ENCODE measurements at places on chromosomes 2 and 18.
A peak's percentile ranks its signal among the peaks of the same experiment; 100 is the strongest.

DNA sequence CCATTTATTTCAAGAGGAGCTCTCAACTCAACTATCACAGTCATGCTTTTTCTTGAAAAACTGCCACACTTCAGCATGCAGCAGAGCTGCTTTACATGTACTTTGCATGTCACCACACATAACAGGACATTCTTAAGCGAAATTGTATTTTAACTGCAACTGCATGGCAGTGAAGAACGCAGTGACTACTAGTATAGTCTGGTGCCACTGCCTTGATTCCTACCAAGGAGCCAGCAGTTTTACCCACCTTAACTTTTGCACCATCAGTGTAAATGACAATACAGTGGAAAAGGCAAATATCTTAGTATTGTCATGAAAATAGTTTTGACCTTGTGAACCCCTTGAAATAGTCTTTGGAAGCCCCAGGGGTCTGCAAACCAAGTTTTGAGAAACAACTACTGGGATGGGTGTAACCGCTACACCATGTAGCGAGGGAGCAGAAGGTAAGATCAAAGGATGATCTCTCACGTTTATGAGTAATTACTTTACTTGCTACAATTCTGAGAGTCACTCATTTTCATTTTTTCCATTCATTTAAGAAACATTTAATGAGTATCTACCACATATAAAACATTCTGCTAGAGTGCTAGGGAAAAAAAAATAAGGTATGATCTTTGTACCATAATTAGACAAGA, 32.3 kb upstream of the MPP4 start:
- no peak for DNase-seq

DNA sequence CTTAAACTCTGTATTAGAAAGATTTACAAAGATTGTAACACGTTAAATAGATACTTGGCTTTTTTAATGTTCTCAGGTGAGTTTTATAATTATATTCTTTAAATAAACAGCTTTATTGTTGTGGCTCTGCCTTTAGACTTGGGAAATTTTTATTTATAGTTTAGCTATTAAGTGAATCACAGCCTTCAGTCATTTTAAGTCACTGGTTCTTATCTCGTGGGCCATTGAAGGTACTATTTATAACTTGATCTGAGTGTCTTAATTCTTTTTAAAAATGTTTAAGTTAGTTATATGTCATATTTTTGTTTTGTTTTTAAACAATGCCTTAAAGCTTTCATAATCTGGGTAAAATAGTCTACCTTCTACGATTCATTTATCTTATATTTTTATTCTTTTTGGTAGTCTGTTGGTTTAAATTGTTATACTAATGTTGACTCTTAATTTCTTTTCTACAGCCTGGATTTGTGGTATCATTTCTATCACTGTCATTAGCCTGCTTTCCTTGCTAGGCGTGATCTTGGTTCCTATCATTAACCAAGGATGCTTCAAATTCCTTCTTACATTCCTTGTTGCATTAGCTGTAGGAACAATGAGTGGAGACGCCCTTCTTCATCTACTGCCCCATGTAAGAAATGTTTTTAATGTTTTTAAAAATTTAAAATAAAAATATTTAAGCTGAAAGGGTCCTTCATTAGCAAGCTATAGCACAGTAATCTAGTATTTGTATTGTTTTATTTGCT, 49.3 kb downstream of the SLC39A10 start:
- DNase-seq: no peak

DNA sequence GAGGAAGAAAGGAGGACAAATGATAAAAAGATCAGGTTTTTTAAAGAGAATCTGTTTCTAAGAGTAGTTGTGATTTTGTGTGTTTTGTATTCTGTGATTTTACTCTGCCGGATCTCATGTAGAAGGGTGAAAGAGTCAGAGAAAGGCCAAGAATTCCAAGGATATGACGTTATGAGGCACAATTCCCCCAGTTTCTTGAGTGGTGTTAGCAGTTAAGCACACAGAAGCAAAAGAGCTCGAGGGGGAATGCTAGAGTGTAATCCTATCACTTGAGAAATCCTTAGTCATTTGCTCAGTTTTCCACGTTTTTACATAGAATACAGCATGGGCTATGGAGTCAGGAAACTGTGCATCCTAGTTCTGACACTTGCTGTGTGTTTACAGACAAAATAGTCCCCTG, 34.8 kb downstream of the METTL4 start:
- DNase-seq: no peak

DNA sequence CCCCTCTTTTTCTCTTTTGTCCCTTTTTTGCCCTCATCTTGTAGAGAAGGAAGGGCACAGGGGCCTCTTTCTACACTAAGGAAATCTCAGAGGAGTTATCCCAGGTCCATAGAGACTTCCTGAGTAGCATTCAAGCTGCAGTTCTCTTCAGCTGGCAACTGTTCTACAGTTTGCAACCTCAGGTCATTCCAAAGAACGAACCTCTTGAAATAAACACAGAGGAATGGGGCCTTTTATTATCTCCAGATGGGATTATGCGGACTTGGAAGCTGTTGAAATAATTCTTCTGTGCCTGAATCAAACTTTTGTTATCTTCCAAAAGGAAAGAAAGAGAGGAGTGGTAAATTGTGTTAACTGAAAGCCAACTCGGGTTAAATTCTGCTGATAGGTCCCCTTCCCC, 31.0 kb upstream of the NFE2L2 start:
- no peak for DNase-seq

DNA sequence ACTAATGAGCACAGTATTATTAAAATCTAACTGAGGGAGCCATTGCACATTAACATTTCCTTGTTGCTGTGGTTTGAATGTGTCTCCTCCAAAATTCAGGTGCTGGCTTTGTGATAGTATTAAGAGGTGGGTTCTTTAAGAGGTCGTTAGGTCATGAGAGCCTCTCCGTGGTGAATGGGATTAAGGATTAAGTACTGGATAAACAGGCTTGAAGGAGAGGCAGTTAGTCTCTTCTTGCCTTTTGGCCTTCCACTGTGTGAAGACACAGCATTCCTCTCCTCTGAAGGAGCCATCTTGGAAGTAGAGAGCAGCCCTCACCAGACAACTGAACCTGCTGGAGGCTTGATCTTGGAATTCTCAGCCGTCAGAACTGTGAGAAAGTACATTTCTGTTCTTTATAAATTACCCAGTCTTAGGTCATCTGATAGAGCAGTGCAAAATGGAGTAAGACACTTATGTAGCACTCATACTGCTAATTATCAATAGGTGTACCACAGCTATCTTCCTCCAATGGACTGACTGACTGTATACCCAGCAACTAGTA, 182.7 kb downstream of the MYO3B start:
- no peak for DNase-seq

DNA sequence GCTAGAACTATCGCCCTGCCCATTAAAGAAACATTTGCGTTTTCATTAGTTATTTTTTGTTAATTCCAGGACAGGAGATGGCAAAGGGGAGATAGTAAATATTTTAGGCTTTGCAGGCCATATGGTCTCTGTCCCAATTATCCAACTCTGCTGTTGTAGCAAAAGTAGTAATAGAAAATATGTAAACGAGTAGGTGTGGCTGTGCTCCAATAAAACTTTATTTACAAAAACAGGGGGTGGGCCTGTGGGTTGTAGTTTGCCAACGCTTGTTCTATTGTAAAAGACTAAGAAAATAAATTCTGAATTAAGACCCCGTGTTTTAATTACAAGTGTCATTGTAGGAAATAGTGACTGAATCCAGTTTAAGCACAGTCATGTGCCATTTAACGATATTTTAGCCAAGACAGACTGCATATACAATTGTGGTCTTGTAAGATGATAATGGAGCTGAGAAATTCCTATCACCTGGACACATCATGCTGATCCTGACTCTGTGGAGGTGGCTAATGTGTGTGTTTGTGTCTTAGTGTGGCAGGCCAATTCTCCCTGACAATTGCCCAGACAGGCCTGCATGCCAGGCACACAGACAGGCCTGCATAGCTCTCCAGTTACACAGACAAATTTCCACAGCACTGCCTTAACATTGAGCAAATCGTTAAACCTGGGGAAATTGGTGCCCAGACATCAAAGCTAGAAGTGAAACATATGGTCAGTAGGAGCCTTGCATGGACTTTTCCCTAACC, 76.4 kb downstream of the SKA1 start:
- no peak for DNase-seq

DNA sequence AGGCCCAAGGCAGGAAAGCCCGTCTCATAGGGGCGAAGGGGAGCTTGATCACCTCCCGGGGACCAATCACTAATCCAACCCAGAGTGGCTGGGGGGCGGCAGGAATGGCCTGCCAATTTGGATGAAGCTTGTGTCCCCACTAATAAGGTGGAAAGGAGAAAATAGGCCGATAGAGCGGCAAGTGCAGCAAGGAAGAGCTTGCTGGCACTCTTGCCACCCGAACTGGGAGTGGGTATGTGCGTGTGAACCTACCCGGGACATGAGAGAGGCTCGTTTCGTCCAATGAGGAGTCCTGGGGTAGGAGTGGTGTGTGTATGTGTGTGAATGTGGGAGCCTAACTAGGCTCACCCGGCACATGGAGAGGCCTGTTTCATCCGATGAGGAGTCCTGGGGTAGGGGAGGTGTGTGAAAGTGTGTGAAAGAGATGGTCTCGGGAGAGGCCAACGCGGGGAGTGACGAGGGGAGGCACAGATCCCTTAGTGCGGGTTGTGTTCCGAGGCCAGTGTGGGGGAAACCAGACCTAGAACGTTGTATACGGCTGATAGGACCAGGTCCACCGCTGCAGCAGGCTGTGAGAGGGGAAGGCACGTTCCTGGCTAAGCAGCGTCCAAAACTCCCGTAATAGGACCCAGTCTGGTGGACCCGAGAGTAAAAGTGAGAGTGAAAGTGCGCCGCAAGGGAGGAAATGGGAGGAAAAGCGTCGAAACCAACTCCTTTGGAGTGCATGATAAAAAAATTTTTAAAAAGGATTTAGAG, 47.1 kb upstream of the SELENOI start:
- peak; percentile 8 for DNase-seq

GRCh38 chr2:95063086-95063958, 37.8 kb downstream of the MAL start:
- DNase-seq: no peak

- DNase-seq: no peak
These were observed 31.5 kb upstream of the SIX2 start for GRCh38 chr2:45040786-45041185.

DNA sequence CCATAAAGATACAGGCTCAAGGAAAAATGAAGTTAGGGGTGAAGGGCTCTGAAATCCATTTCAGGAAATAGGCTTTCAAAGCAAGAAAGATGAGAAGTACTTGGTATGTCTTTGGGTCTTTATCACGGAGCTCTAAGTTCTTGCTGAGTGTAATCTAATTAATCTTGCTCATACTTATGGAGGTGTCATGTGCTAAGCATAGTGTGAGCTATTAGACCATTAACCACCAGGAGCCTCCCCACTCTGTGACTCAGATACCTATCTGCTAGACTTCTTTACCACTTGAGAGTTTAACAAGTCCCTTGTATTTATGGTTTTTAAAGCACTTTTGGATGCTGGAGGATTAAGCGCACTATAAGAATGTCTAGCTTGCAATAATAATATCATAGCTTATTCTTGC, 678.7 kb downstream of the EPHA4 start:
- DNase-seq: no peak

- peak; percentile 56 for DNase-seq
These were observed 28.3 kb upstream of the NT5DC4 start for GRCh38 chr2:112692495-112692911.

DNA sequence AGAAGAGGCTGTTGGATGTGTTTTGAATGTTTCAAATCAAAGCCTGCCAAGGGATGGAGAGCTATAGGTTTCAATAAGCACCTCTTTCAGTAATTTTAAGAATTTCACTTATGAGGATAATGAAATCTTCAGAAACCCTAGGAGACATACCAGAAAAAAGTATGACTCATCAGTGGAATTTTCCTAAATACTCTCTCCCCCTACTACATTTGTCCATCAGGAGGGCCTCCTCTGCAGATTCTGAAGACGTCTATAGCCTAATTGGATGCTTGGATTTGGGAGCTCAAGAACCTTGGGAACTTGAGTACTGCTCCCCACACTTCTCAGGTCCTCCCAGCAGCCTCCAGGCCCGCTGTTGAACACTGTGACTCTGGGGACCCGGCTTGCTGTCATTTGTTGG, 374.3 kb downstream of the SLC4A3 start:
- DNase-seq: no peak

- no peak for DNase-seq
These were observed 96.8 kb downstream of the BOD1L2 start for GRCh38 chr18:57243624-57244179.

GRCh38 chr2:17190527-17190926, 327.7 kb downstream of the RAD51AP2 start:
- no peak for DNase-seq

DNA sequence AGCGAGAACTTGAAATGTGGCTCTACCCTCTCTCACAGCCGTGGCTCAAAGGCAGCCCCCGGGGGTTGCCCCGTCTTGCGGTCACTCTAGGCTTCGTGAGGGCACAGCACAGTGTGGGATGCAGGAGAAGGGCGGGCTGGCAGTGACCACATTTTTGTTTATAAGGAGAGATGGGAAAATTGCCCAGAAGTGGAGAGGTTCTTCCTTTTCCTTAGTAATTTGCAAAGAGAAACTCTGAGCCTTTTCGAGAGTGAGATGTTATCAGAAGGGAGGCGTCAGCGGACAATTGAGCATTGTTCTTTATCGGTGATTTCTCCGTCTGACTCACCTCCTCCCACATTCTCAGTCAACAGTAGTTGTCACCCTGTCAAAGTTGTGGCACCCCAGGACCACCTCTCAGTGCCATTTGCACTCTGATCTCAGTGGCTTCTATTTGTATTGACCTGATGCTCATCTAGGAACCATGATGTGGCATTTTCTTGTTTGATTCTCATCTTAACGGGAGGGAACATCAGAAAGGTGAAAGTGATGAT, 89.6 kb downstream of the ACAA2 start:
- DNase-seq: peak; percentile 2

DNA sequence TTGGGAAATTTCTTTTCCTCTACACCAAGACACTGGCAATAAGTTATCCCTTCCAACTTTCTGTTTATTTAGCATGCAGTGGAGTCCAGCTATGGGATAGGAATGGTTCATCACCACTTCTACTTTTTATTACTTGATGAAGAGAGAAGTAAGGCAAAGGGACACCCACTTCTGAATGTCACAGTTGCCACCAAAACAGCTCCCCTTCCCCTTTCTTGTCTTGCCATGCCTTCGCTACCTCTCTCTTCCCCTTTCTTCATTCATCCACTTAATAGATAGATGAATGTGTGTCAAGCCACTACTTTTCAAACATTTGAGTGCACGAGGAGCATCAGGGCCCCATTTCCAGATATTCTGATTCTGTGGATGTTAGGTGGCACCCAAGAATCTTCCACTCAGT, 59.6 kb downstream of the KCTD18 start:
- DNase-seq: no peak

Measured in stimulated activated CD4-positive, alpha-beta T cell treated with anti-CD3 and anti-CD28 coated beads, Interleukin-15, amount 100 ng/mL, for 48 hours (primary cell).